ENCODE measurements at places on chromosomes 1 and 21.

DNA sequence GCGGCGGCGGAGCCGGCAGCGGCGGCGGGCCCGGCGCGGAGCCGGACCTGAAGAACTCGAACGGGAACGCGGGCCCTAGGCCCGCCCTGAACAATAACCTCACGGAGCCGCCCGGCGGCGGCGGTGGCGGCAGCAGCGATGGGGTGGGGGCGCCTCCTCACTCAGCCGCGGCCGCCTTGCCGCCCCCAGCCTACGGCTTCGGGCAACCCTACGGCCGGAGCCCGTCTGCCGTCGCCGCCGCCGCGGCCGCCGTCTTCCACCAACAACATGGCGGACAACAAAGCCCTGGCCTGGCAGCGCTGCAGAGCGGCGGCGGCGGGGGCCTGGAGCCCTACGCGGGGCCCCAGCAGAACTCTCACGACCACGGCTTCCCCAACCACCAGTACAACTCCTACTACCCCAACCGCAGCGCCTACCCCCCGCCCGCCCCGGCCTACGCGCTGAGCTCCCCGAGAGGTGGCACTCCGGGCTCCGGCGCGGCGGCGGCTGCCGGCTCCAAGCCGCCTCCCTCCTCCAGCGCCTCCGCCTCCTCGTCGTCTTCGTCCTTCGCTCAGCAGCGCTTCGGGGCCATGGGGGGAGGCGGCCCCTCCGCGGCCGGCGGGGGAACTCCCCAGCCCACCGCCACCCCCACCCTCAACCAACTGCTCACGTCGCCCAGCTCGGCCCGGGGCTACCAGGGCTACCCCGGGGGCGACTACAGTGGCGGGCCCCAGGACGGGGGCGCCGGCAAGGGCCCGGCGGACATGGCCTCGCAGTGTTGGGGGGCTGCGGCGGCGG is 1.0 kb downstream of the ARID1A start:
- peak; percentile 39 for DNase-seq

DNA sequence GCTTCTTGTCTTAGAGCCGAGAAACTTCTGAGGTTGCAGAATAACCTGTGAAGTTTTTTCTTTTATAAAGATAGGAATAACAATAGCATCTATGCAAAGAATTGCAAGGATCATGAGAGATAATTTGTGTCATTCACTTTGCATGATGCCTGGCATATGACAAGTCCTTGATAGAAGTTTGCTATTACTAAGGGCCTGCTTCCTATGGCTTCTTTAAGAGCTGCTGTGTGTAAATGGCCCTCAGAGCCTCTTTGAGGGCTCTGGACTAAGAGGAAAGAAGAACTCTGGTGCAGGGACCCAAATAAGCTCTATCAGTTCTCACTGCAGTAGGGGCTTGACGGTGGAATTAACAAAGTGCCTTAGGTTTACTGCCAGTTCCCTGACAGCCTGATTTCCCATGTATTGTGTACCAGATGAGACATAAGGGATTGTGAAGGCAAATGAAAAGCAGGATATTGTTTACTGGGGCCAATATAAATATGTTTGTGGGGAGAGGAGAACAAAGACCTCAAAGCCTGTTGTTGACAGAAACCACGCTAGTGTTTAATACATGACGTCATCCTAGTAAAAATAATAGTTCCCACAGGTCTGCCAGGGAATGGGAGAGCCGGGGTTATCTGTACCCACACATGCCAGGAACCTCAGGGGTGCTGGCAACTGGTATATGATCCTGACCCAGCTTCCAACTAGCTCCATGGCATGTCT is 131.2 kb upstream of the UBE2U start:
- DNase-seq = no peak

DNA sequence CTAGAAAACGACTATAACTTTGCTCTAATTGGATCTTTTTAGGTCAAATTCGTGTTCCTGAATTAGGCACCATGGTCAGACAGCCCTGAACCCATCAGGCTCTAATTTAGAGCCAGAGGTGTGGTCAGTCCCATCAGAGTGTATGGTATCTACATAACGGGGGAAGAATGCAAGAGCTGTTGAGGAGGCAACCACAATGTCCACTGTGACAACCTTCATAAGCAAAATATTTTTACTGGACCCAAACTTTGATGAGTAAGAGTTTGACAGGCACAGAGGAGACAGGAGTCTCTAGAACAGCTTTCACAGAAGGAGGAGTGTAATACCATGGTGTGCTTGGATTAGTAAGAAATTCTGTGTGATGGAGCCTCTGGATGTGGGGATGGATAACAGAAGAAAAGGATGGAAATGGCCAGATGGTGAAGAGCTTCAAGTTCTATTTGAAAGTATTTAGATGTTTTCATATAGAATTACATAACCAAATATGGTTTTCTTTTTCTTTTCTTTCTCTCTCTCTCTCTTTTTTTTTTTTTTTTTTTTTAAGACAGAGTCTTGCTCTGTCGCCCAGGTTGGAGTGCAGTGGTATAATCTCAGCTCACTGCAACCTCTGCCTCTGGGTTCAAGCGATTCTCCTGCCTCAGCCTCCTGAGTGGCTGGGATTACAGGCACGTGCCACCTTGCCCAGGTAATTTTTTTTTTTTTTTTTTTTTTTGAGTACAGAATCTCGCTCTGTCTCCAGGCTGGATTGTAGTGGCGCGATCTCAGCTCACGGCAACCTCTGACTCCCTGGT is 24.9 kb downstream of the UBE2U start:
- no peak for DNase-seq

GRCh38 chr1:119115311-119115710 is 25.1 kb downstream of the WARS2 start:
- no peak for DNase-seq

DNA sequence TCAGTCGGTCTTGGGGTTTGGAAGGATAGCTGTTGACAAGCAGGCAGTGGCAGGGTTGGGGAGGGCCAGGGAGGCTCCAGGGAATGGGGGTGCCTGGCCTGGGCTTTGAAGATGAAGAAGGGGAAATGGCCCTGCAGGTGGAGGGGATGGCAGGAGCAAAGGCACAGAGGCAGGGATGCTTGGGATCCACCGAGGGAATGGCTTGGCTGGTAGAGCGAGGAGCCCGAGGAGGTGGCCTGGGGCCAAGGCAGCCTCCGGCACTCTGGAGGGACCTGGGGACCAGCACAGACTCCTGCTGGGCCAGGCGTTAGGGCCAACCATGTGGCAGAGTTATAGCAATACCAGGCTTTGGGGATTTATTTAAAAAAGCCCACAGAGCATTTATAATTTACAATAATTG is 62.9 kb upstream of the EDN2 start:
- DNase-seq = no peak

DNA sequence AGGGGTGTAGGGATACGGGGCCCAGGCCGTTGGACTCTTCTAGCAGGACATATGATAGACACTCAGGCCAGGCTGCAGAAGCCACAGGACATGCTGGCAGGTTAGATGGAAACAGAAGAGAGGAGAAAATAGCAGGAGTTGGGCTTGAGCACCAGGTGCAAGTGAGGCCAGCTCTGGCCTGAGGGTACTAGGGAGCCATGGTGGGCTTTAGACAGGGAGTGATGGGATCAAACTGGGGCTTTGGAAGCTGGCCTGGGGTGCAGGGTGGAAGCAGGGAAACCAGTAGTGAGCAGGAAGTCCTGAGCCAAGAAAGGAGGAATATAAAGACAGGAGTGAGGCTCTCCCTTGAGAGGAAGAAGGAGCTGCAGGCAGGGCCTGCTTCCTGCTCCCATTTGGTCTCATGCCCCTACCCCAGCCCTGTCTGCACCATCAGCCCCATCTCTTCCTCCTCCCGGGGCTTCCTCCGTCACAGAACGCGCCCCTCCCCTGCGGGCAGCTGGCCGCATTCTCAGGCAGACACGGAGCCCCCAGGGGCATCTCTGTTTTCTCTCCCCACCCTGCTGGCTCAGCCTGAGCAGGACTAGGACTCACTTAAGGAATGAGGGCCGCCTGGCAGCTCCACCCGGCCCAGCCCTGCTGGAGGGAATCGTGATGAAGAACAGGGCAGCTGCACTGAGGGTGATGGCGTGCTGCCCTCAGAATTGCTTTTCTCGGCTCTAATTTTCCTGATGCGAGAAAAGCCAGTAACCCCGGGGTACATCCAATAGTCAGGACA is 165.5 kb upstream of the TMEM51 start:
- DNase-seq = no peak

DNA sequence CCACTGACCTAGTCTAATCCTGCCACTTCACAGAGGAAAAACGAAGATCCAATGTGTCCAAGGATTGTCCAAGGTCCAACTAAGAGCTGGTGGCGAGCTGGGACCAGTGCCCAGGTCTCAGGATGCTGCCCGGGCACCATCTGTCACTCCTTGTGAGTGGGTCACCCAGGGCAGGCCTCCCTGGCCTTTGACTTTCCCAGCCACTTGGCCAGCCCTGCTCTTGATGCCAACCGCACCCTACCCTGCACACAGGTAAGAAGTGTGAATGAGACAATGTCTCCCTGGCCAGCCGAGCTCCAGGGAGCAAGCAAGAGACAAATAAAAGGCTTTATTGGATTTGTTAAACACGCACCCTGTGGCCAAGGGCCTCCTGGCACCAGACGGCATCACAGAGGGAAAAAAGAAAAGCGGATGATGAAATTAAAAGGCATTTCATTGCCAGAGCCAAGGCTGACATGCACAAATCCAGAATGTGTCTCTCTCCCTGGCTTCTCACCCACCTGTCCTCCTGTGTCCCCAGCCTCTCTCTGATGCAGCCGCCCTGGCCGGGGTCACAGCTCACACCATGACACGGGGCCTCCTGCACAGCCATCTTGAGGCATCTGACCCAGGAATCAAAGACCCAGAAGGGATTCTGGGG is 72.8 kb downstream of the CAMK2N1 start:
- no peak for DNase-seq

GRCh38 chr1:173580658-173581057 is 22.2 kb downstream of the SLC9C2 start:
- DNase-seq = no peak

- no peak for DNase-seq
Measured at GRCh38 chr1:168372307-168372706, 91.6 kb downstream of the TBX19 start.

DNA sequence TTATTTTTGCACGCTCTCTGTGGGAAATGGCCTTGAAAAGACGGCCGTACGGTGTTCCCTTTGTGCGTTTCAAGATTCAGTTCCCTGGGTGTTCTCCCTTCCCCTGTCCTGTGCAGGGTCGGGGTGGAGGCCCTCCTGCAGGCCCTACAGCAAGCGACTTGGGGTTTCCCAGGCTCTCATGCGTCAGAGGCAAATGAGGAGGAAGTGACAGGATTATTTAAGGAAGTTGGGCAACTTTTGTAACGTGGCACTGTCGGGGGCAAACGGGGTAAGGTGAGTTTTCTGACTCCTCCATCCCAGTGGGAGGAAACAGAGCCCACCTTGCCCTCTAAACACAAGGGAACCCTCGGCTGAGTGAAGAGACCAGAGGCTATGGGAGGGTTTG is 16.1 kb upstream of the AJAP1 start:
- no peak for DNase-seq

GRCh38 chr1:109771712-109772657 is 8.3 kb upstream of the EPS8L3 start:
- no peak for DNase-seq

- DNase-seq = no peak
Measured at GRCh38 chr1:186620566-186621350, 59.5 kb downstream of the PTGS2 start.

DNA sequence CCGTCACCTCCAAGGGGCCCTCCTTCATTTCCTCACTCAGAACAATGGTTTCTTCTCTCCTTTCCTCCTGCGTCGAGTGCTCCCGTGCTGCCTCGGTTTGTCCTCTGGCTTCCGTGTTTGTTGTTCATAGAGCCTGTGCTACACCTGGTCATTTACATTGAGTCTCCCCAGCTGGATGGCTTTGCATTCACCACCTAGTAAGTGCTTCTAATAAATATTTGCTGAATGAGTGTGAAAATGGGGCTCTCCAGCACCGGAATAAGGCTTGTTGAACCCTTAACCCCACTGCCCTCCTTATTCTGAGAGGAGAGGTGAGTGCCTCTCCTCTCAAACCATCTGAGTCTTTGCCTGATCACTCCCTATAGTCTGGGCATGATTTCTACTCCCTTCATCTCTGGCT is 104.9 kb downstream of the CNIH3 start:
- DNase-seq = no peak

DNA sequence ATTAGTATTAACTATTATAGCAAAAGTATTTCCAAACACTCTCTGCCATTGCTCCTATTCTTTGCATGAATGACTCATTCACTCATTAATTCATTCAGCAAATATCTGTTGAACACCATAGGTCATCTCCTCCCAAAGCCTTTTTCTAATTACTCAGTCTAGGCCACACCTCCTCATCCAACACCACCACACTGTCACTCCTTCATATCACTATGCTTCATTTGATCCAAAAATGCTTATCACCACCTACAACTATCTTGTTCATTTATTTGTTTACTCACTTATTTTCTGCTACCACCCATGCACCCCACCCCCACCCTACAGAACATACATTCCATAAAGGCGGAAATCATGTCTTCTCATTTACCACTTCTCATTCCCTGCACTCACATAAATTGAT is 94.4 kb upstream of the TNFSF4 start:
- DNase-seq = no peak

DNA sequence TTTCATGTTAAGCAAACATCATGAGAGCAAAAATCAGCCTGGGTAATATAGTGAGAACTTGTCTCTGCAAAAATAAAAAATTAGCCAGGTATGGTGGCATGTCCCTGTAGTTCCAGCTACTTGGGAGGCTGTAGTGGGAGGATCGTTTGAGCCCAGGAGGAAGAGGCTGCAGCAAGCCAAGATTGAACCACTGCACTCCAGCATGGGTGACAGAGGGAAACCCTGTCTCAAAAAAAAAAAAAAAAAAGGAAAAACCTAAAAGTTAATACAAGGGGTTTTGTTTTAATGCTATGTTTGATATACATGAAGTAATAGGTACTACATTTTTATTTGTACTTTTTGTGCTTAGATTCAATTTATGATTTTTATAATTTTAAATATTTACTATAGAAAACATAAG is 27.1 kb upstream of the SLC35A3 start:
- no peak for DNase-seq

DNA sequence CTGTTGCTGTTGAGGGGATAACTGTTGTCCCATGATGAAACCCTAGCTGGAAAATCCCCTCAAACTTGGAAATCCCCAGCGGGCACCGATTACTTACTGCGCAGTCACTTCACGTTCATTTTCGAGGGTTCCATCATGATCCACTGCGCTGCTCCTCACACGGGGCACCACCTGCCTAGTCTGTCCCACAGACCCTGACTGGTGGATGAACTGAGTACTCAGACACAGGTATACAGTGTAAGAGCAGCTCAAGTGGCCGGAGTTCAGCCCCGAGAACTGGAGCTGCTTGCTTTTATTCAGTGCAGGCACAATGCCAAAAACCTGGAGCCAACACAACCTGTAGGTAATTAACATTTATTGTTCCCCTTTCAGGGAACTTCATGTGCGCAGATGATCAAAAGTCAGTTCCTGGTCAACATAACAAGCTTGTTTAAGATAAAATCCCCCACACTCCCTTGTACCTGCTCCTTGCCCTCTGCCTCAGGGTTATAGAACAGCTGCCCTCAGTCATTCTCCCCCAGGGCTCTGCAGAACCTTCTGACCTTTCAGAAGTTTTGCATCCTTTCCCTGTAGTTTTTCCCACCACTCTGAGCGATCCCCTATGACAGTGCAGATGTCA is 46.5 kb upstream of the PRELP start:
- no peak for DNase-seq
